ENCODE measurements at places on chromosomes 3 and 15. TPM values are rescaled to one million over a fixed set of nuclear protein-coding genes. Genes with fewer than 3 reads are reported as not detected.

LYSMD4 gene
- total RNA-seq, result 17.7 TPM

MEIS2 gene
- 40.1 TPM for total RNA-seq

TM6SF1 gene
- 15.6 TPM for total RNA-seq

TEX9 gene
- total RNA-seq, result 22.4 TPM

GRCh38 chr3:14823910-14824629, 5.3 kb downstream of the FGD5 start:
- H3K27me3 ChIP-seq, result no peaks in the 10 kb centered on the region
- H3K27ac ChIP-seq, result no peak overlapping the region
- peaks cover 6% of the 10 kb centered on the region for H3K4me1 ChIP-seq
- DNase-seq, result no peak

DNA sequence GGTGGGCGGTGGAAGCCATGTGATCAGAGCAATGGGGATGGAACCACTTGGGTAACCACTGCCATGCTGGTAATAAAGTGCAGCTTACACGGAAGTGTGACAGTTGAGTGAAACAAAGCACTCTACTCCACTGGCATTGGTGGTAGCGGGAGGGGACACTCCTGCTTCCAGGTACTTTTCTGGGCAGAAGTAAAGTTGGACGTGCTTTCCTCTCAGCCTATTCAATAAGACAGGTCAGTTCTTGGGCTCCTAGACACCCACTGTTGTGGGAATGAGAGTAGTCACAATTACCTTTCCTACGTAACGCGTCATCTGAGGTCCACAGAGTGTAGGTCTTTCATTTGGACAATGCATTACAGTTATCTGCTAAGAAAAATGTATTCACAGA, 51.7 kb upstream of the CHD2 start:
- DNase-seq, result no peak
- no peaks in the 10 kb centered on the region for H3K4me1 ChIP-seq
- H3K36me3 ChIP-seq, result no peaks in the 10 kb centered on the region
- no peaks in the 10 kb centered on the region for H3K27me3 ChIP-seq

- no peaks in the 10 kb centered on the region for H3K4me1 ChIP-seq
- no peak for DNase-seq
- no peak overlapping the region for H3K4me3 ChIP-seq
- no peaks in the 10 kb centered on the region for H3K36me3 ChIP-seq
- no peaks in the 10 kb centered on the region for H3K27me3 ChIP-seq
- no peak overlapping the region for H3K27ac ChIP-seq
Measured at GRCh38 chr3:31777887-31778286, 203.2 kb downstream of the OSBPL10 start.

GRCh38 chr15:64398575-64398974, 10.9 kb downstream of the TRIP4 start:
- no peak overlapping the region for H3K4me3 ChIP-seq
- no peak for DNase-seq
- no peak overlapping the region for H3K27ac ChIP-seq
- no peaks in the 10 kb centered on the region for H3K27me3 ChIP-seq
- H3K4me1 ChIP-seq, result no peaks in the 10 kb centered on the region

GRCh38 chr3:52816654-52817053, 13.8 kb downstream of the ITIH4 start:
- no peak overlapping the region for H3K27ac ChIP-seq
- no peaks in the 10 kb centered on the region for H3K27me3 ChIP-seq

DNA sequence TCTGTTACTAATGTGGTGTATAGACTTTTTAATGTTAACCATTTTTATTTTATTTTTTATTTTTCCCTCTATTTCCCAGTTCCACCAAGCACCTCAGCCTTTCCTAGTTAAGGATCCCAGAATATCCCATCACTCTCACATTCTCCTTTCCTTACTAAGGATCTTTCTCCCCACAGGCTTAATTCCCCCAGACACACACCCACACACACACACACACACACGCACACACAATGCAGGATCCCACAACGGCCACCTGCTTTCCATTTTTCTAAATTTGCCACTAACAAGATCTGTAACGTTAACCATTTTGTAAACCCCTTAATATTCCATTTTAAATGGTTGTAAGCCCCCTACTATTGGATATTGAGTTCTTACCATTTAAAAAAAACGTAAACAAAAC, 404.1 kb downstream of the ZIC1 start:
- H3K4me3 ChIP-seq, result no peak overlapping the region
- no peaks in the 10 kb centered on the region for H3K36me3 ChIP-seq
- no peaks in the 10 kb centered on the region for H3K4me1 ChIP-seq

DNA sequence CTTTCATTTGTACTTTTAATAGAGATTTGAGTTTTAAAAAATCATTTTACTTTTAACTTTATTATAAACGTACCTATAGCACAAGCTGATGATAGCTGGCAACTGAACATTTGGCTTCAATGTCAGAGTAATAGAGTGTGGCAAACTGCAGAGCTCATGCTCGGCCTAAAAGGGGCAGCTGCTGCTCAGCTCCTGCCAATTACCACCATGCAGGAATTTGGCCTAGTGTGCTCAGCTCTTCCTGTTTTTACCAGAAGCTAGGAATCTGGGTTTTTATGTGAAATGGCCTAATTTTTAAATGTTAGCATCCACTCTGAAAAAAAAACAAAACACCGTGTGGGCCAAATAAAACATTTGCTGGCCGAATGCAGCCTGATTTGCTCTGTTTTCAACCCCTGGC, 1.8 kb downstream of the IFT122 start:
- H3K27ac ChIP-seq, result peak overlapping the region; percentile 43
- no peaks in the 10 kb centered on the region for H3K27me3 ChIP-seq
- no peak overlapping the region for H3K4me3 ChIP-seq
- no peaks in the 10 kb centered on the region for H3K36me3 ChIP-seq
- peaks cover 12% of the 10 kb centered on the region for H3K4me1 ChIP-seq

DNA sequence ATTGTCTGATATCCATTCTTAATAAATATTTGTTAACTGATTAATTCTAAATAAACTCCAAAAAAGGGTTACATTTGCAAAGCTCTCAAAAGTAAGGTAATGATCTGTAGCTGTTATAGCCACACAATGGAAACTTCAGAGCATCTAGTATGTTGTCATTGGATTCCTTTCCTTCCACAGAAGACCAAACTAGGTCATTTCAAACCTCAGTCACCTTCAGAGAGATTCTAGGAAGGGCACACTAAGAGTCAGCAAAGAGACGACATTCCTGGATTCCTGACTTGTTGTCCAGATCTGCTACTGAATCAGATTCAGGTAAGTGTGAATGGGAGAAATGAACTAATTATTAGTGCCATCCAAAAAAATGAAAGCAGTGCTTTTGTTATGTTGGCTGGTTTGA, 3.0 kb upstream of the COL8A1 start:
- no peaks in the 10 kb centered on the region for H3K36me3 ChIP-seq
- no peak for DNase-seq
- peaks cover 39% of the 10 kb centered on the region for H3K27me3 ChIP-seq
